ENCODE measurements at places on chromosomes 12 and 14.

DNA sequence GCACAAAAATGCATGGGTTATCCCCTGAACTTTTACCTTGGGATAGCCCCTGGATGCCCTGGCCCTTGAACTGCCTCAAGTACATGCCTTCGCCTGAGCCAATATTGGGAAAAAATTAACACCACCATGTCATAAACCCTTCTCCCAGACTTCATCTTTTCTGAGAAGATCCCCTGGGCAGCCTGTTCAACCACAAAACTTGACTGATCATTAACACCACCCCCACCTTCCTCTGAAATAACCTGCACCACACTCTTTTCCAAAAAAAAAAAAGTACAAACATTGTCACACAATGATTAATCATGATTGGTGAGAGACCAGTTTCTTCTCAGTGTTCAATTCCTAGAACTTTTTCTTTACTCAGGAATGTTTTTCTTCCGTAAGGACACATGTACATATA, 217.9 kb downstream of the PAX9 start:
- no peak for DNase-seq

GRCh38 chr12:42585841-42586216, 3.7 kb downstream of the PRICKLE1 start:
- no peak for DNase-seq

GRCh38 chr12:116372815-116373214, 95.3 kb upstream of the MED13L start:
- no peak for DNase-seq

- no peak for DNase-seq
Measured at GRCh38 chr12:101570047-101570446, 24.7 kb upstream of the MYBPC1 start.

GRCh38 chr14:85316701-85317410, 213.1 kb upstream of the FLRT2 start:
- DNase-seq, result no peak

GRCh38 chr12:42309996-42310395, 15.9 kb downstream of the ZCRB1 start:
- DNase-seq, result no peak

DNA sequence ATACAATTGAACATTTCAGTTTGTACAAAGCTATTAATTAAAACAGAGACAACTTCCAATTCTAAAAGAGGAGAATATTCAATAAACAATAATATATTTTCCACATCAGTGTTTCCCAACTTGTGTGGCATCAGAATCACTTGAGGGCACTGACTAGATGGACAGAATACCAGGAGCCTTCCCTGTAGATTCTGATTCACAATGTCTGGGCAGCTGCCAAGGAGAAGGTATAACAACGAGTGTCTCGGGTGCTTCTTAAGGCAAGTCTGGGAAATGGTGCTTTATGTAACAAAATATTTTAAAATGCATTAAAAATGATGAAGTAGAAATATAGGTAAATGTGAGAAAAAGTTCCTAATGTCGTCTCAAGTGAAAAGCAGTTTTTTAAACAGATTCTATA, 26.2 kb downstream of the GALC start:
- no peak for DNase-seq

DNA sequence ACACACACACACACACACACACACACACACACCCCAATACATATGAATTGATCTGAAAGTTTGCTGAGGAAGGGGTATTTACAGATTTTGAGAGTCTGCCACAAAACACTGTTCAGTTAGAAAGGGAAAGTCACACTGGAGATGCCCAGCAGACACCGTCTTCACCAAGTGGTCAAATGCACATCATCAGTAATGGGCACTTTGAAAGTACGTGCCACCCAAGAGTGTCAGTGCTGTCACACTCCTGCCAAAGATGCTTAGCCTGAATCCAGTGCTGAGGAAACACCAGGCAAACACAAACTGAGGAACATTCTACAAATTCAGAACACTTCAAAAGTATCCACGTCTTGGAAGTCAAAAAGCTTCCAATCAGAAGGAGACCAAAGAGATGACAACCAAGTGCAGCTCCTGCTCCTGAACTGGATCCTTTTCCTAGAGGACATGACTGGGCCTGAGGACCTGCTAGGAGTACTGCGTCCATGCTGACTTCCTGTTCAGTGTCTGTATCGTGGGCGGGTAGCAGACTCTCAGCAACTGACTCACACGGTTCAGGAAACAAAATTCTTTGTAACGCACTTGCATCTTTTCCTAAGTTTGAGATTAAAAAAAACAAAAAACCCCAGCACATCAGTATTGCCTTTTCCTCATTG, 18.6 kb downstream of the PSMC1 start:
- peak; percentile 34 for DNase-seq

- no peak for DNase-seq
Measured at GRCh38 chr14:57089901-57090300, 178.8 kb downstream of the EXOC5 start.

DNA sequence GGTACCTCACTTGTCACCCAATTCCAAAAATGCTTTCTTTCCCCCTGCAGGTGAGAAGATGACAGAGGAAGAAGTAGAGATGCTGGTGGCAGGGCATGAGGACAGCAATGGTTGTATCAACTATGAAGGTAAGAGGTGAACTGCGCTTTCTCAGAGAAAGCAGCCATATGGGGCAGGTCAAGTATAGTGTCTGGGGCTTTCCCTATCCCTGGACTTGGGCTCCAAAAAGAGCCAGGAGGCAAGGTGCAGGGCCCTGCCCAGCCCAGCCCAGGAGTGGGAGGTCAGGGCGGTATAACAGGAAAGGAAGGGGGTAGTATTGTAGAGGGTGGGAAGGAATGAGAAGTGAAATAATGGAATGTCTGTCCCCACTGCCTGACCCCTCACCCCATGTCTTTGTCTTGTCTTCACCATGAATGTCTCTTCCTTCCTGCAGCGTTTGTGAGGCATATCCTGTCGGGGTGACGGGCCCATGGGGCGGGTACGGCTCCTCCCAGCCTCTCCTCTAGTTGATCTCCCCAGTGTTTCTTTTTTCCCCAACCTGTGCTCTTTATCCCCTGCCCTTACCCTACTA, 2.1 kb downstream of the MYL6 start:
- DNase-seq, result peak; percentile 58

DNA sequence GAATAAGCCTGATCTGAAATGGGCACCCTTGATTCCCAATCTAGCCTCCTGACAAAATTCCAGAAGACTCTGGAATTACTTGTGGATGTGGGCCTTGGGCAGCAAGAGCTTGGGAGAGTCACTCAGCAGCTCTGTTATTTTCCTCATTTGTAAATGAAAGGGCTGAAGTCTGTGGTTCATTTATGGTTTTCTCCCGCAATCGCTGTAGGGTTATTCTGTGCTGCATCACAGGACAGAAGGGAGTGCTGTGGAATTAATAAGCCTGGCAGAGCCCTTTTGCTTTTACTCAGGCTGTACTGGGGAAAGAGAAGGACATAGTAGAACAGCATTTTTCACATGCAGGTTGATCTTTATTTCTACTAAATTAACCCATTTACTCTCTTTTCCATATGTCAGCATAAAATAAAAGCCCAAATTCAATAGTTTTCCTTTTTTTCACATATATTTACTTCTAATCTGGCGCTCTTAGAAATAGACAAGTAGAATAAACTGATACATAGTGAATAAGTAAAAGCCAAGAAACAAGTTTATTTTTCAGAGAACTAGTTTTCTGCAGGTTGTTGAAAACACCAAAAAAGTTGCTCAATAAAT, 49.2 kb downstream of the DUSP16 start:
- DNase-seq, result no peak

- DNase-seq, result no peak
Measured at GRCh38 chr12:65098364-65098763, 22.7 kb downstream of the WIF1 start.

- DNase-seq, result peak; percentile 83
Measured at GRCh38 chr12:113462117-113462774, 9.4 kb downstream of the LHX5 start.

- no peak for DNase-seq
Measured at GRCh38 chr12:68378872-68379606, 46.9 kb upstream of the MDM1 start.

- no peak for DNase-seq
Measured at GRCh38 chr14:92644171-92644969, 104.1 kb downstream of the LGMN start.

- no peak for DNase-seq
Measured at GRCh38 chr12:100716945-100717732, 77.4 kb upstream of the ANO4 start.

DNA sequence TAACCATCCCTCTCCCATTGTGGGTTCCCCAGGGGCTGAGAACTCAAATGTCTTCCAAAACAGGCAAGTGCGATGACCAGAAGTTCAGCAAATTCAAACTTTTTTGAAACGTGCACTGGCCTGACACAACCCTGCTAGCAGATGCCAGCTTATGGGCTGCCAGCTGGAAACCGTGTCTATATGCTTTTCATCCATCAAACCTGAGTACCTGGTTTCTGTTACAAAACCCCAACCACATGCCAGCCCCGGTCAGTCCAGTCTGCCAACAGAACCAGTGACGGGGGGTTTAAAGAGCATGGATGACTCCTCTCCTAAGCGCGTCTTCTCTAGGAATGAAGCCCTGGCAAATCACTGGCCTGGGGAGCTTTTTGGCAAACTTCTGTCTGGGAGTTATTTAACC, 189.7 kb downstream of the TTC7B start:
- no peak for DNase-seq

DNA sequence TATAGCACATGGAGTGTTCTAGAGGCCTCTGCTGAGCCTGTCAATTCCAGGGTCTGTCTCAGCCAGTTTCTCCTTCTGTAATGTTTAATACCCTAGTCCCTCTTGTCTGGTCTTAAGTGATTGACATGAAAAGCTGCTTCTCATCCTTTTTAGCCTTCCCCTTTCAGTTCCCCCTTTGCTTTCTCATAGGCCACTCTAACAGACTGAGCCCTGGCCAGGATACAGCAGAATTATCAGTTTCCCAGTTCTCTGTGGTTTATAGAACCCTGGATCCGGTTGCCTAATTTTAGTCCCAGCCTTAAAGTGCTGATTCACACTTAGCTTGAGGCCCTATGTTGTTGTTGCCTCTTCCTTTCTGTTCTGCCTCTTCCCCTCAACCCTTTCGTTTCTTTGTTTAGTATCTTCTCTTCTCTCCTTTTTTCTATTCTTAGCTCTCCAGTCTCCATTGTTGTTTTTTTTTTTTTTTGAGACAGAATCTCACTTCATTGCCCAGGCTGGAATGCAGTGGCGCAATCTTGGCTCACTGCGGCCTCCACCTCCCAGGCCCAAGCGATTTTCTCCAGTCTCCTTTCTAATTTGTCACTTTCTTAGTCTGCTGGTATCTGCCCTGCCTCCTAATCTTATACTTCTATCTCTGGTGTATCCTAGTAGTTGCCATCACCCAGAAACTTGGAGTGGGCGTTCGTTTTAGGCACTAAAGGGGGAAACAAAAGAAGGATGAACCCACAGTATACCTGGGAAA, 2.9 kb upstream of the BIN2 start:
- DNase-seq, result no peak

- DNase-seq, result no peak
Measured at GRCh38 chr12:83130178-83130577, 443.5 kb downstream of the TMTC2 start.

DNA sequence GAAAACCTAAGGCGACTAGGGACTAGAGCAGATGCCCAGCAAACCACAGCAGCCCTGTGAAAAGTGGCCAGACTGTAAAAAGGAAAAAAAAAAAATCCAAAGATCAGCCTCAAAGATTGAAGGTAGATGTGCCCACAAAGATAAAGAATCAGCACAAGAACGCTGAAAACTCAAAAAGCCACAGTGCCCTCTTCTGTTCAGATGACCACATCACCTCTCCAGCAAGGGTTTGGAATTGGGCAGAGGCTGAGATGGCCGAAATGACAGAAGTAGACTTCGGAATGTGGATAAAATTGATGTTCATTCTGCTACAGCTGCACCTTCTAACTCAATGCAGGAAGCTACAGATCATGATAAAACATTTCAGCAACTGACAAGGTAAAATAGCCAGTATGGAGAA, 154.4 kb downstream of the GPHN start:
- no peak for DNase-seq
